ENCODE measurements at places on chromosomes 13 and 19.
A peak's percentile ranks its signal among the peaks of the same experiment; 100 is the strongest.

- no peak for DNase-seq
These were observed 19.7 kb downstream of the MED26 start for GRCh38 chr19:16608290-16608739.

DNA sequence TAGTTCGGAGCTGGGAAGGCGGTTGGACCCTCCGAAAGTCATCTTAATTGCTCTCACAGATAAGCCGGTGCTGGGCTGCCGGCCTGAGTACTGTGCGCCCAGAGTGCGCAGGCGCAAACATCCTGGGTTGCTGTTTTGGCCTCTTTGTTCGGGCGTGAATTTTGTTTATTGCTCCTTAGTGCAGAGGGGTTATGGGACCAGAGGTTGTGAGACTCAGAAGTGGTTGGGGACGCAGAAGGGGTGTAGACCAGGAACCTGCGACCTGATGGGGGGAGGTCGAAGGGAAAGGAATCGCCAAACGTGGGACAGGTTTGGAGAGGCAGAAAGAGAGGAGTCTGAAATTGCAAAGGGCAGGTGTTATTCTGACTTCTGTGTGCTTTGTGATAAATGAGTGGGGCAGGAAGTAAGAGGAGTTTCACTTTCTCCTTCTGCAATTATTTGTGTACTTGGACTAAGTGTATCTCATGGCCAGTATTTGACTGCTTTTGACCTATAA is 607 bp upstream of the ZNF566 start:
- DNase-seq = peak; percentile 50

GRCh38 chr13:25927932-25928331 is 123.9 kb downstream of the SHISA2 start:
- no peak for DNase-seq

GRCh38 chr13:98033277-98034247 is 80.1 kb downstream of the IPO5 start:
- DNase-seq = no peak

- no peak for DNase-seq
These were observed 106.5 kb downstream of the LHFPL6 start for GRCh38 chr13:39496506-39496905.

DNA sequence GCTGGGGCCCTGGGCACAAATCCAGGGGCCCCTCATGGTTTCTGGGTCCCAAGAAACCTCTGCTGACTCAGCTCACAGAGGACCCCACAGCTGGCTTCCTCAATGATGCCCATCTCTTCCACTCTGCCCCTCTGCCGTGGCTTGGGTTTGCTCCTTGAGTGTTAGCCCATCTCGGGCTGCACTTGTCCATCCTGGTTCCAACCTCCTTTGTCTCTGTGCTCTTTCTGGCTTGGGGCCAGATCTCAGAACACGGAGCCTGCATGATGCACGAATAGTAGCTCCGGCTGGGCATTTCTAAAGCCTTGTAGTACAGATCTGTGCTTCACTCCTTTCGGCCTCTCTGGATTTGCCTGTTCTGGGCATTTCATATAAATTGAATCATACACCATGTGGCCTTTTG is 53.8 kb downstream of the F2RL3 start:
- DNase-seq = no peak

DNA sequence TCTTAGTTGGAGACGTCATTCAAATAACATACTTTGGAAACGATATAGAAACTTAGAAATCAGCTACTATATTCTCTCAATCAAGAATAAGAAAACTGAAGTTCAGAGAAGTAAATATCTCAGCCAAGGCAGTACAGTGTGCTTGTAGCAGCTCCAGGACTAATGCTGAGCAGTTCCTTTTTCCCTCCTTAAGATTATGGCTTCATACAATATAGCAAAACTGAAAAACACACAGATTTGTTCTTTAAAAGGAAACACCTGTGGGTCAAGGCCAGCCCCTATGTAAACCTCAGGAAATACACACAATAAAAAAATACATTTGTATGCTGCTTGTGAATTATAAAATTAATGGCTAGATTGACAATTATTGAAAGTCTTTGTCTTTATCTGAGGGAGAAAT is 212.7 kb upstream of the EDNRB start:
- DNase-seq = no peak
